ENCODE measurements at places on chromosomes 1 and 21.

GRCh38 chr21:40345711-40346321 is 478.6 kb downstream of the PCP4 start:
- no peak for DNase-seq

DNA sequence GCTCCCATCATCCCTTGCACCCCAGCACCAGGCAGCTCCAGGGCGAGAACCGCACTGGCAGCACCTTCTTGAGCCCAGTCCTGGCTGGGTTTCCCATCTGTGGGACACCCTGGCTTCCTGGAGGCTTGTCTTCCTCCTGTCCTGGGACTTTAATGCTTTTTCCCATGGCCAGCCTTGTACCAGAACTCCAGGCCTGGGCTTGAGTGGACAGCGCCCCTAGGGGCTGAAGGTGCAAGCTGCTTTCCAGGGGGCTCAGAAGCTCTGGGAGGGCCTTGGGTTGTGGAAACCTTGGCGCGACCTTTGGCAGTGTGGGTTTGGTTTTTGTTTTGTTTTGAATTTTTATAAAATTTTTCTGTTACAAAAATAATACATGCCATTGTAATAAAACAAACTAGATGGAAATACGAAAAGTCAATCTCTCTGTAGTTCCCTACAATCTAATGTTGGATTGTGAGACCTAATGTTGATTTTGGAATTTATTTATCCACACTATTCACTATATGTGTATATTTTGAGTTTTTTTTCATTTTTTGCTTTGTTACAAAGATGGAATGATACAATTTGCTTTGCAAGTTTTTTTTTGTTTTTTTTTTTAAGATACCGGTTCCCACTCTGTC is 33.8 kb upstream of the RPL11 start:
- DNase-seq = peak; percentile 33

- no peak for DNase-seq
Measured at GRCh38 chr1:159142726-159143510, 28.5 kb upstream of the CADM3 start.

DNA sequence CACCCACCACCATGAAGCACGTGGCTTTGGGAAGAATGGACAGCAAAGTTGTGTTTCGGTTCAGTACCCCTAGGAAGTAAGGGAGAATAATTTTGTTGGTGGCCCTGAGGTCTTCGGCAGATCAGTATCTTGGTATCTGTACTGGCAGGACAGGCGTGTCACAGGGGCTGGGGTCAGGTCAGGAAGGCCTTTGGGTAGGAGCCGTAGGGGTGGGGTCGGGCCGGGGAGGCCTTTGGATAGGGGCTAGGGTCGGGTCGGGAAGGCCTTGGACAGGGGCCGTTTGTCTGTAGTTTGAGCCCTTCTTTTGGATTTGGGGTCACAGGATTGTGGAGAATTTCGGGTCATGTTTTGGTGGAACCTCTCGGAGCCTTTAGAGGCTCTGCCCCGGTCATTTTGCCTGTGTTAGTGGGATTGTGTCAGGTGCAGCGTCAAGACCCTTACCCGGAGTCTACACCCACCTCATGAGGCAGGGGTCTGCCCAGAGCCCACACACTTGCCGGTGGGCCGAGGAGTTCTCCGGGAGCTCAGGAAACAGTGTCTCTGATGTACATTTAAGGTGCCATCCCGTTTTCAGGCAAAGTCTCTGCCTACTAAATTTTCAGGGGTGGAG is 75.3 kb upstream of the COL6A1 start:
- no peak for DNase-seq

DNA sequence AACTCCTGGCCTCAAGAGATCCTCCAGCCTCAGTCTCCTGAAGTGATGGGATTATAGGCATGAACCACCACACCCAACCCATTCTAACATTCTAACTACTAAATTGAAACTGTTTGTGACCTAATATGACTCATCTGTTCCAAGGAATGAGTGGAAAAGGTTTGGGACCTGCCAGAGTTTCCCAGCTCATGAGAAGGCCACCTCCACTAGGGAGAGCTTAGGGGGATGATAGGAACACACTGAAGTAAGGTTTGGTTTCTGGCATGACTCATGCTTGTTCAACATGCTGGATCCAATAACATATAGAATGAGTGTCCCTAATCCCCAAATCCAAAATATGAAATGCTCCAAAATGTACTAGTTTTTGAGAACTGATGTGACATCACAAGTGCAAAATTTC is 18.9 kb upstream of the SCAF4 start:
- no peak for DNase-seq

DNA sequence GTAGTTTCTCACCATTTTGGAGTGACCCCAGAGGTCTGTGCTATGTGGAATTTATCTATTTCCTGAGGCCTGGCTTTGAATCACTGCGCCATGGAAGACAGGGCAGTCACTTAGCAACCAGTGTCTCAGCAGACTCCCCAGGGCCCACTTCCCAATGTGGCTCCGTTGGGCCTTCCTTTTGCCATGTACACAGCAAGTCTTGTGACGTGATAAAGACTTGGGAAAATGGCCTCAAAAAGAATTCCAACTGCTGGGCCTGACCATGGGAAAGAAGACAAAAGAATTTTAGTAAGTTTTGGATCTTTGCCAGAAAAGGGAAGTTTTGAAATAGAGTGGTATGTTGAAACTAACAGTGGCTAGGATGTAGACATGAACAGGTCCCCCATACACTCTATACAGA is 36.2 kb downstream of the TLR5 start:
- DNase-seq = no peak

DNA sequence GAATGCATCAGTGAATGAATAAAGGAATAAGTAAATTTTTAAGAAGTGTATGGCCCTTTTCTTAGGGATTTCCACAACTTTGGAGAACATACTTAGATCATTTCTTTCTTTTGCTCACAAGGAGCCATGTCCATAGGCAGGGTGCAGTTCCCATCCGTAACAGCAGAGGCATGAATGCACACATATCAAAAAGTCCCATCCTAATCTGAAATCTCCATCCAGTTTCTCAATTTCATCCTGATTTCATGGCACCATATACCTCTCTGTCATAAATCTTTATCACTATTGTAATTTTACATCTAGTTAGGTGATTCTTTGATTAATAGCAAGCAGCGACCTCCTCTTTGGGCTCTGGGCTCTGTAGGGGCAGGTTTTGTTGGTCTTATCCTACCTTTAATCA is 359.2 kb downstream of the RRAGC start:
- no peak for DNase-seq

- DNase-seq = no peak
Measured at GRCh38 chr1:202010180-202011015, at the start of gene ELF3. Gene ELF3, plus strand, starts transcription at chr1:202010587. Its CDS starts 550 bp downstream, at chr1:202011137.

- no peak for DNase-seq
Measured at GRCh38 chr1:156493742-156494141, 6.8 kb downstream of the MEF2D start.

- no peak for DNase-seq
Measured at GRCh38 chr1:44584167-44584566, 90.1 kb downstream of the TMEM53 start.

- peak; percentile 57 for DNase-seq
Measured at GRCh38 chr21:36350282-36350910, 30.4 kb downstream of the MORC3 start.

Measured in SJSA1 (cell line).